ENCODE measurements at places on chromosomes 4 and X.

- DNase-seq: no peak
Observed at GRCh38 chr4:81221303-81222081, 6.5 kb upstream of the PRKG2 start.

DNA sequence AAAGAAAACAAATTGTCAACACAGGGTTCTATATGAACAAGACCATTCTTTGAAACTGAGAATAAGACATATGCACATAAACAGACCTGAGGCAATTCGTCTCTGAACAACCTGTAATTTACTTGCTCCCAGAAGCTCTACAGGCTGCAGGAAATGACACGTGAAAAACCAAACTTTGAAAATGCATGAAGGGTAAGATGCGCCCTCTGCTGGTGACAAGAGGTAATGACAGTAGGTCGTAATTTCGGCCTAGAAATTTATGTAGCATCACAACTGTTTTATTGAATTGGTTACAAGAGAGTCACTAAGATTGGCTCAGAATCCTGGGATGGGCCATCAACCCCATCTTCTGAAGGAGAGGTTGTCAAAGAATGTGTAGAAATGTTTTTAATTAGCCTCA is 276.5 kb downstream of the PPP4R3C start:
- DNase-seq: no peak

DNA sequence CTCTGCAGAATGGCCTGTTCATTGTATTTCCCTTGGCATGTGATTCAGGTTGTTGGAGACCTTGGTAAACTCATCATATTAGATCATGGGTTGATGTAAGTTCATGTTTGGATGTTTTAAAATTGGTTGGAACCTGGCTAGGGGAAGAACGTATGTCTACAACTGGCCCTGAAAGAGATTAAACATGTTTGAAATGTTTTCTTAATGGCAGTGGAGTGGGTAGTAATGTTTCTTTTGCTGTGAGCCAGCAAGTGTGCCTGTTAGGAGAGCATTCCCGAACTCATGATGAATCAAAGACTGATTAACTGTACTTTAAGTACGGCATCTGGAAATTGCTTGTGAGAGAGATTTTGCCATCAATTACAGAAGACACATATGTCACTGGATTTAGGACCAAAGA is 44.5 kb upstream of the SLC4A4 start:
- DNase-seq: no peak

- DNase-seq: no peak
Observed at GRCh38 chrX:12162420-12162819, 24.1 kb downstream of the FRMPD4 start.

DNA sequence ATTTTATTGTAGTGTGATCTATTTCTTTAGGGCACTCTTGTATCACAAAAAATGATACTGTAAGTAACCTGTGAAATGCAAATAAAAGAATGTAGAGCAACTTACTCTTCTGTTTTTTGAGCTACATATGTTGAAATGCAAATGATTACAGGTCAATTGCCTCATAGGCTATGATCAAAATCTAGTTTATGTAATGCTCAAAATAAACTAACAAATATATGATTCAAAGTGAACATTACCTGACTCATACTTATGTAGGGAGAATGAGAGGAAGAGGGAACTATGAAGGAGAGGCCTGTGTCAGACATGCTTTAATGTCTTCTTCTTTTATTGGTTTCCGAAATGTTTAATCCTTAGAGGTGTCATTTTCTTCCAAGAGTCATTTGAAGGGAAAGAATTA is 5.0 kb upstream of the RPS6KA3 start:
- DNase-seq: no peak

DNA sequence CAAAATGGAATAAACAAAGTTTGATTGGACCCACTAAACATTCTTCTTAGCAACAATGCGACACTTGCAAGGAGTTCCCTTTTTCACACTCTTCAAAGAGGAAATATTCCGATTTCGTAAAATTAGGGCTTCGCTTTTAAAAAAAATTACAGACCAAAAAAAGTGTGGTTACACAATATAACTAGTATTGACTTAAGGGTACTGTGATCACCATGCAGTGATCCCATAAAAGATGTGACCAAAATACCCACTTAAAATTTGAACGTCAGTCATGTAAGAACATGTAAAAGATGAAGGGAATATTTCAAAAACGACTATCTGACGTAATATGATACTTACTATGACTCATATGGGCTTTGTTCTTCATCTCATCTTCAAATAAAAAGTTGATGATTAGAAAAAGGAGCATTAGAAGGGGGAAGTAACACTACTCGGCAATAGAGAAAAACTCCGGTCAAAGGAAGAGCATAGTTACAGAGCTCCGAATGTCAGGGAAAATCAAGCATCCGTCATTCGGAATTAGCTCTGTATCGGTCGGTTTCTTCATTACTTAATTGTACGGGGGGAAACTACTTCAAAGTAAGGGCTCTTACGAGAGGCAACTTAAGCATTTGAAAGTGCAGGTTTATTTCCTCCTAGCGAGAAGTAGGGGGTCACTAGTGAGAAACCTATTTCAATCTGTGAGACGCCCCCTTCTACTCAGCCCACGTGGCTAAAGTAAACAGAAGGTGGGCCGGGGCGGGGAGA is 1.3 kb upstream of the TET2 start:
- no peak for DNase-seq

GRCh38 chr4:107996949-107997788 is 7.5 kb downstream of the HADH start:
- no peak for DNase-seq

Measured in caudate nucleus (tissue), 63 donors.